ENCODE measurements at places on chromosomes 5 and 9.

- DNase-seq = no peak
Observed at GRCh38 chr5:139597134-139597533, 36.0 kb downstream of the UBE2D2 start.

DNA sequence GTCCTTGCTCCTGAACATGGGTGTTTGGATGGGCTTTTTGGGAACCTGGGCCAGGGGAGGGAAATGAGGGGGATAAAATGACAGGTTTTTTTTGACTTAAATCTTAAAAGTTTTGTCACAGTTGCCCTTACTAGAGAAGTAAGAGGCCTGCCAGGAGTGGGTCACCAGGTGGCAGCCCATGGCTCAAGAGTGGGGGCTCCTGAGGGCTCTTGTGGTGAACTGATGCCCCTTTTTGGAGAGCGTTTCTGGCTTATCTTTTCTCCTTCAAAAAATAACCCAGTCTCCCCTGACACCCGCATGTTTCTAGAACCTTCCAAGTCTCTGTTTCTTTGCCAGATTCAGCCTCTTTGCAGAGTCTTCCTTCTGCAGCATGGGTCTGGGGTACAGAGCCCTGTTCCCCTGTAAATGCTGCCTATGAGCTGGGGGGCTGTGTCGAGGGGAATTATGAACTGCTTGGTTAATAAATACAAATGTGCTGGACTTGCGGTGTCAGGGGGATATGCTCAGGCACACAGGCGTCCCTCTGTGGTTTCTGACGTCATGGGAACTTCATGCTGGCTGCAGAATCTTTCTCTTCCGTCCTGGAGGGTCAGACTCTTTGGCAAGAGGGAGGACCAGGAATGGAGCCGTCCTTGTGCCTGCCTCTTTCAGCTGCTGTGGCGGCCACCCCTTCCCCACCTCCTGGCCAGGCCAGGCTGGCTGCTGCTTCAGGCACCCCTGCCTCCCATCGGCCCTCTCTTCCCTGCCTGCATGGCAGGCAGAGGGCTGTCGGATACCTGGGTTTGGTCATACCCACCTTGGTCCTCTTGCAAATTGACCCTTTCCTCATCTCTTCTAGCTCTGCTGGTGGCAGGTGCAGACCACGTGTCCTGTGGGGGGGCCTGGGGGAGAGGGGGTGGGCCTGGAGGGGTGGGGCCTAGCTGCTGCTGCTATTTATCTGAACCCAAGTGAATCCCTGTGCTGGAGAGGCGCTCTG lies 30.1 kb downstream of the PTPA start:
- peak; percentile 90 for DNase-seq

DNA sequence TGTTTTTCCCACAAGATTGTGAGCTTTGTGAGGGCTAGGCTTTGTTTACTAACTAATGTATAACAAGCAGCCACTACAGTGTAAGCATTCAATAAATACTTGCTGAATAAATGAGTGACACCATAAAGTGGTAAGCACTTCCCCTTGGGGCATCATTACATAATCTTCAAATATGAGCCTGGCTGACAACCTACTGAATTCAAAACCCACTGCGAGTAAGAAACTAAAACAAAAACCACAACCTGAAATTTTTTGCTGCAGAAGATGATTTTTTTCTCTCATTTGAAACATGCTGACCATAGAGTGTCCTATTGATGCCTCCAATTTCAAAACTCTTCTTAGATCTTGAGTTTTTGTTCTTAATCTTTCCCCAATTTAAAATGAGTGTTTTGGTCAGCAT lies 331.3 kb upstream of the CCNG1 start:
- no peak for DNase-seq

GRCh38 chr5:111704452-111705085 lies 52.4 kb downstream of the NREP start:
- DNase-seq = no peak

- no peak for DNase-seq
Observed at GRCh38 chr9:132560616-132561202, 21.7 kb upstream of the BARHL1 start.

GRCh38 chr9:136254381-136255165 lies 9.0 kb upstream of the QSOX2 start:
- DNase-seq = no peak

- no peak for DNase-seq
Observed at GRCh38 chr5:163496286-163496685, 9.1 kb upstream of the MAT2B start.

GRCh38 chr5:178383919-178384815 lies 151.6 kb upstream of the PHYKPL start:
- DNase-seq = no peak

- DNase-seq = peak; percentile 43
Observed at GRCh38 chr5:170151097-170151831, 45.6 kb downstream of the FOXI1 start.

GRCh38 chr5:72848474-72849428 lies 32.3 kb downstream of the TNPO1 start:
- peak; percentile 30 for DNase-seq

GRCh38 chr5:138770291-138770690 lies 17.1 kb downstream of the CTNNA1 start:
- no peak for DNase-seq

DNA sequence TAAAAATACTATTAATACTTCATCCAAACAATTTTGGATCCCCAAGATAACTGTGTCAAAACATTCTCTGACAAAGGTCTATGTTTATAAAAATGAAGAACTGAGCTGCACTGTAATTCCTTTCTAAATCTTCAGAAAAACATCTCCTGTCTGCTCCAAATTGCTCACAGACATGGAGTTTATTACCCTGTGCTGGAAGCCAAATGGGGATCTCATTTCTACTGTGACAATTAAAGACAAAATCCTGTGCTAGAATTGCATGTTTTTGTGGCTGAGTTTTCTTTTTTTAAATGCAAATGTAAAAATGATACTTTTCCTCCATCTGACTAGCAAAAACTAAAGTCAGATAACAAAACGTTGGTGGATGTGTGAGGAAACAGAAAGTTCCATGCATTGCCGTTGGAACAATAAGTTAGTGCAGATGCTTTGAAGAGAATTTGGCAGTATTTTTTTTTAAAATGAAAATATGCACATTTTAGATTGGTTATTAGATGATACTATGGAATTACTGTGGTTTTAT lies 93.5 kb downstream of the GNA14 start:
- DNase-seq = peak; percentile 45

- DNase-seq = no peak
Observed at GRCh38 chr5:9927521-9927997, 297.4 kb upstream of the TAS2R1 start.

DNA sequence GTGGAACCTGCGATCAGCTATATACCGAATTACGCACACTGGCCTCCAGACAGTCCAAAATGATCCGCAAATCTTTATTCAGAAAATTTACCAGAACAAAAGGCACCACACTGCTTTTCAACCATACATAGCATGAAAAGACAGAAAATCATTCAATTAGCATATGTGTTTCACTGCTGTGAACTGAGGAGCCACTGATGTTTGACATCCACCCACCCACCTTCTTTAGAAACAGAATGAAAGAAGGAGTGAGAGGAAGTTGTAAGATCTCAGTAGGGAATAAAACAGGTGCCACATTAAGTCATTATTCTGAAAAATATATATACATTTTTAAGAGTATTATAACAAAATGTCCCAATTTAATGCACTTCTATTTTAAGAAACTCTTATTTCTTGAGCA lies 156.8 kb downstream of the NFIB start:
- no peak for DNase-seq

GRCh38 chr5:24714746-24715145 lies 70.0 kb upstream of the CDH10 start:
- peak; percentile 1 for DNase-seq

DNA sequence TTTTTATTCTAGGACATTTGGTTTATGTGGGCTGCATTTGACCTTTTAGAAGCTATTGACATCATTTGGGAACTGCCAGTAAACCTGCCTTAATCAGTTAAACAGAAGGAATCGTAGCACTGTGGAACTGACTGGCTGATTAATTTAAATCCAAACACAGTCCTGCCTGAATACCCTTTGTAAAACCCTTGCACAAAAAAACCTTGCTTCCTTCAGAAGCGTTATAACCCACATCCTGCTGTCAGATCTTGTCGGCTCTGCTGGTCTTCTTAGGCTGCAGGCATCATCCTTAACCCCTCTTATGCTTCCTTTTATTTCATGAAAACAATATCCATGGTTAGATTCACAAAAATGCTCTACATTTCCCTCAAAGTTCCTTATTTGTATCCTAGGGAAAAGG lies 46.3 kb downstream of the PAM start:
- no peak for DNase-seq

DNA sequence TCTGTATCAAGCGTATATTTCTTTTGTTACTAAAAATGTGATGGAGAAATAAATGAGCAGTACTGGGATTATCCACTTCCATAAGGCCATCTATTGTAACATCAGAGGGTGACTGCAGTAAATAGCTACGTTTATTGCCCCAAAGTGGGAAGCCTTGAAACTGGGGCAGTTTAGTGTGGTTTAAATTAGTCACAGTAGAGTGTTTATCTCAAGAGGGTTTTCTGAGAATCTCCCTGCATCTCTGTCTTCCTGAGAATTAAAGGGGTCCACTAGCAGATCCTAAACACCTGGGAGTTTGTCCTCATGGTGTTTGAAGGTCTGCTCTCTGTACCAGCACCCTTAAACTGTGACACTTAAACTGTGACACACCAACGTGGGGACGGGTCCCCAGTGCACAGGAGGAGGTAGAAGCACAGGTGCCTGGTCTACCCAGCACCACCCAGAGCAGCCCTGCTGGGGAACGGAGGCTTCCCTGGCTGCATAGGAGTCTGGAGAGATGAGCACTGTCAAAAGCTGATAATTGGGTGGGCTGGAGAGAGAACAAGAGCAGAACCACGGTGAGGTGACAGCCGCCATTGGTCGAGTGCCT lies 25.2 kb downstream of the PRRC2B start:
- no peak for DNase-seq

All from muscle of back (tissue), 13 donors.